Renal cortex interstitium (tissue), 15 donors: ENCODE measurements at places on chromosomes 3 and 15. TPM values are rescaled to one million over a fixed set of nuclear protein-coding genes. Genes with fewer than 3 reads are reported as not detected.

The ARHGEF3 gene
- 77.9 TPM for polyA plus RNA-seq

The ARIH1 gene
- 194 TPM for polyA plus RNA-seq

The P2RY1 gene
- polyA plus RNA-seq = 3.4 TPM

The ABCC5 gene
- polyA plus RNA-seq = 75.7 TPM

The TXNRD3 gene
- 19.0 TPM for polyA plus RNA-seq

The C3orf22 gene
- not detected for polyA plus RNA-seq

The TMEM207 gene
- polyA plus RNA-seq = 25.9 TPM

The NANOGP8 gene
- polyA plus RNA-seq = 0.41 TPM

The ITIH3 gene
- polyA plus RNA-seq = 8.0 TPM

The SYNPR gene
- polyA plus RNA-seq = not detected

The FANCD2OS gene
- not detected for polyA plus RNA-seq

The COL6A5 gene
- 0.06 TPM for polyA plus RNA-seq

The PTH1R gene
- polyA plus RNA-seq = 172 TPM

The CHRM5 gene
- 0.09 TPM for polyA plus RNA-seq

The FRMD5 gene
- polyA plus RNA-seq = 1.5 TPM

The ERICH6 gene
- 0.59 TPM for polyA plus RNA-seq

The ATP6V1A gene
- polyA plus RNA-seq = 82.2 TPM

The MEGF11 gene
- 1.6 TPM for polyA plus RNA-seq

The SPSB4 gene
- polyA plus RNA-seq = 15.8 TPM

The ADCY5 gene
- polyA plus RNA-seq = 10.9 TPM

The GOLGA6D gene
- 0.56 TPM for polyA plus RNA-seq

The FOXL2NB gene
- polyA plus RNA-seq = 0.06 TPM

The C2CD4A gene
- 0.57 TPM for polyA plus RNA-seq

The OIP5 gene
- 7.2 TPM for polyA plus RNA-seq

The RPLP1 gene
- 1,896 TPM for polyA plus RNA-seq

The SUSD5 gene
- polyA plus RNA-seq = 5.3 TPM

The CDCP1 gene
- 0.99 TPM for polyA plus RNA-seq

The WDR93 gene
- 2.3 TPM for polyA plus RNA-seq

The ECE2 gene
- not detected for polyA plus RNA-seq

The CFAP91 gene
- 21.8 TPM for polyA plus RNA-seq

The ARGFX gene
- polyA plus RNA-seq = not detected

The CTXN2 gene
- not detected for polyA plus RNA-seq

The TGM4 gene
- 0.03 TPM for polyA plus RNA-seq

The LNP1 gene
- polyA plus RNA-seq = 7.2 TPM

The PPCDC gene
- 15.7 TPM for polyA plus RNA-seq

The KCNAB1 gene
- polyA plus RNA-seq = 3.3 TPM

The PPARG gene
- 25.2 TPM for polyA plus RNA-seq

The PSTPIP1 gene
- 1.7 TPM for polyA plus RNA-seq

The MORC1 gene
- 0.59 TPM for polyA plus RNA-seq

The SST gene
- polyA plus RNA-seq = 15.1 TPM

The TRPM1 gene
- polyA plus RNA-seq = 0.37 TPM

The COL8A1 gene
- 7.9 TPM for polyA plus RNA-seq

The MST1R gene
- 1.7 TPM for polyA plus RNA-seq

The CAMP gene
- 1.7 TPM for polyA plus RNA-seq

The CYP11A1 gene
- polyA plus RNA-seq = 1.00 TPM

The FANCD2 gene
- polyA plus RNA-seq = 22.6 TPM
